NCI-H1048 (cell line): ENCODE measurements at places on chromosomes 7 and 10.

GRCh38 chr10:3033925-3034324 is 33.4 kb upstream of the PFKP start:
- DNase-seq = no peak

DNA sequence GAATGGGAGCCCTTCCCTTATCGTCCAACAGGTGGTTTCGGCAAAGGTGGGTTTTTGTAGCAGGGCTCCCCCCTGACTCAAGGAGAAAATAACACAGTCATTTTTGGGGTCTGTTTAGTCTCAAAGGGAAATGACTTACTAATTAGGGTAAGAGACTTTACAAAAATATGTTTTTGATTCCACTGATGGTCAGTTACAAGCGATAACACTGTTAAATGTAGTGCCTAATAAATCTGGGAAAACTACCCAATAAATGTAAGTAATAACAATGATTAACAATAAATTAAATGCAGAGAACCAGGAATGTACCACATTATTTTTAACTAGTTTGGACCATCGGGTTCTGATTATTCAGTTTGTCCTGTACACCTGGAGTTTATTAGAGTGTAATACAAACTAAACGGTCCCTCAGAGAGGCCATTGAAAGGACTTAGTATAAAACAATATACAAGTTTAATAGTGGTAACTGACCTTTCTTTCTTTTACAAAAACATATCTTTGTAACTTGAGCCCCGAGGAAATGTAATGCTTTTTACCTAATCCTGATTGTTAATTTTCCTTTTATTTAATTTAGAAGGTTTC is 216.2 kb upstream of the HABP2 start:
- DNase-seq = no peak

GRCh38 chr7:158209435-158209834 is 378.2 kb downstream of the PTPRN2 start:
- DNase-seq = no peak

- DNase-seq = no peak
Observed at GRCh38 chr10:46536781-46537180, 19.7 kb downstream of the GPRIN2 start.

DNA sequence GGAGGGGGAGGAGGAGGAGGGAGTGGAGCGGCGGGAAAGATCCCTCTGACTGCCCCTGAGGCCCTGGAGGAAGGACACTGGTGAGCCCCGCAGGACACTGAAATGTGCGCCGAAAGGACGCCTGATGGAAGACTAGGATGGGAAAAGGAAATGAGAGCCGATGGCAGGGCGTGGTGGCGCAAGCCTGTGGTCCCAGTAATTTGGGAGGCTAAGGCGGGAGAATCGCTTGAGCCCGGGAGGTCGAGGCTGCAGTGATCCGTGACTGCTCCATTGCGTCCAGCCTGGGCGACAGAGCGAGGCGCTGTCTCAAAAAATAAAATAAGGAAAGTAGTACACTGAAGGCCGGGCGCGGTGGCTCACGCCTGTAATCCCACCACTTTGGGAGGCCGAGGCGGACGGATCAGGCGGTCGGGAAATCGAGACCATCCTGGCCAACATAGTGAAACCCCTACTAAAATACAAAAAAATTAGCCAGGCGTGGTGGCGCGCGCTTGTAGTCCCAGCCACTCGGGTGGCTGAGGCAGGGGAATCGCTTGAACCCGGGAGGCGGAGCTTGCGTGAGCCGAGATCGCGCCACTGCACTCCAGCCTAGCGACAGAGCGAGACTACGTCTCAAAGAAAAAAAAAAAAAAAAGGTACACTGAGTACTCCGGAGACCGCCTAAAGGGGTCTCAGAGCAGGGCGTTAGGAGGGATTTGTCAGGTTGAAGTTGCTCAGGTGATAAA is 561 bp upstream of the HNRNPF start:
- DNase-seq = no peak

- no peak for DNase-seq
Observed at GRCh38 chr10:45490277-45490676, 116.3 kb downstream of the ALOX5 start.

DNA sequence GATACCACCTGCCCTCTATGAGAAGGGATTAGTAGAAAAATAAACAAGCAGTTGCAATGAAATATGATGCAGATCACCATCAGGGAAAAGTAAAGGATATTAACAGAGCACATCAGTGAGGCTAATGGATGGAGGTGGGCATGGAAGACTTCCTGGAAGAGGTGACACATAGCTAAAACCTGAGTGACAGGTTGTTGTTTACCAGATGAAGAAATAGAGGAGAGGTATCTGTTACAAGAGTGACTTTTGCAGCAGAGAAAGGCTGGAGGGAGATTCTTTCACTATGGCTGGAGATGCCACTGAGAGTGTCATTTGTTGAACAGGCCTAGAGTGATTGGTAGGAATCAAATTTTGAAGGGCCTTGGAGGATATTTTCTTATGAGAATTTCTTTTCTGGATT is 646.2 kb downstream of the GATA3 start:
- no peak for DNase-seq

- DNase-seq = no peak
Observed at GRCh38 chr10:31129880-31130405, 98.3 kb upstream of the ZNF438 start.

DNA sequence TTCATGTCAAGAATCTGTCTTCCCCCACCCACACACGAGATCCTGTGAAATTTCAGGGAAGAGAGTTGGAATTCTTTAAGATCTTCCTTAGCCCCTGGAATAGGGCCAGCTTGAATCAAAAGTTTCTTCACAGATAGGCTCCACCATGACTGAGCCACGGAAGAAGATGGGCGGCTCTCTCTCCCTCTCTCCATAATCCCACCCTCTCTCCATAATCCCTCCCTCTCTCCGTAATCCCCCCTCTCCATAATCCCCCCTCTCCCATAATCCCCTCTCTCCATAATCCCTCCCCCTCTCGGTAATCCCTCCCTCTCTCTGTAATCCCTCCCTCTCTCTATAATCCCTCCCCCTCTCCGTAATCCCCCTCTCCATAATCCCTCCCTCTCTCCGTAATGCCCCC is 20.4 kb downstream of the SHH start:
- no peak for DNase-seq

DNA sequence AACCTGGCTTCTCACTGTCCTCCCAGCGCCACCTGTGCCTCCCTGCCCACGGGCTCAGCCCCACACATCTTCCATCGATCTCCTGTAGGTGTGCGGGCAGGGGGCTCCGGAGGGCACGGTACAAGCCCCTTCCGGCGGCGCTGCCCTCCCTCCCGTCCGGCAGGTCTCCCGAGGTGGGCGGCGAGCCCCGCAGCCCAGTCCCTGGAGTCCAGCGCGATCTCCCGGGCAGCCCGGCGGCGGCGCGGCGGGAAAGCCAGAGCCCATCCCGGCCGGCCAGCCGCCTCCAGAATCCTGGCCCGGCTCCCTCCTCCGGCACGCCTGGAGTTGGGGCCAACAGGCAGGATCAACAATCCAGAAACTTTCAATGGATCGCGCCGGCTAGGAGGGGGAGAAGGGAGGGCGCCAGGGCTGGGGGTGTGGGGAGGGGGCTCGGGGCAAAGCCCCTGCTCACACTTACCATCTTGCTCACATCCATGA is 100.1 kb downstream of the HIP1 start:
- DNase-seq = no peak

DNA sequence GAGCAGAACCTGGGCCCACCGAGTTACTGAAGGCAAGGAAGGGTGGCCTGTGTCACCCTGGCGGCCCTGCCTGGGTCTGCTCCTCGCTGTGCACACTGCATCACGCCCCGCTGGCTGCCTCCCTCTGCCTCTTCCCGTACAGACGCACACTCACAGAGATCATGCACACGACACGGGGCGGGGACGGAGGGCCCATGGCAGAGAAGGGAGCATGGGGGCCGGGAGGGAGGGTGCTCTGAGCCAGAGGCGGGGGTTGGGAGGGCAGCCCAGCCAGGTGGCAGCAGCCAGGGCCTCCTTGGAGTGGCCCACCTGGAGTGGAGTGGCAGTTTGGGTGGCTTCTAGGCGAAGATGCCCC is 16.6 kb downstream of the BUD23 start:
- no peak for DNase-seq

DNA sequence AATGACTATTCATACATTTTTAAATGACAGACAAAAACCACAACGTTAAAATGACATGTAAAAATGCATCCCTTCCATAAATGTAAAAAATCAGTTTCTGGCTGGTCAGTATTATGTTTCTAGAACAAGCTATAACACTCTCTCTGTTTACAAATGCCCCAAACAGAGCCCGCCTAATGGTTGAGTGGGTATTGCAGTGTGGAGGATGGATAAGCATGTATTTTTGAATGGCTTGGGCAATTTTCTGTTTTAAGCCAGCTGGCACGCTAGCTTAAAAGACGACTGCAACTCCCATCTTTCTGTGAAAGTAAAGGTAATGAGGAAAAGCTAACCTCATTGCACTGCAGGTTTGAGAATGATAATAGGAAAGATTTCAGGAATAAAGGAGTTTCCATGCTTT is 430.7 kb downstream of the PARD3 start:
- DNase-seq = no peak

- DNase-seq = no peak
Observed at GRCh38 chr10:50740293-50740648, 535 bp downstream of the ASAH2B start.

GRCh38 chr10:46293832-46294640 is 7.2 kb downstream of the ANTXRL start:
- no peak for DNase-seq

DNA sequence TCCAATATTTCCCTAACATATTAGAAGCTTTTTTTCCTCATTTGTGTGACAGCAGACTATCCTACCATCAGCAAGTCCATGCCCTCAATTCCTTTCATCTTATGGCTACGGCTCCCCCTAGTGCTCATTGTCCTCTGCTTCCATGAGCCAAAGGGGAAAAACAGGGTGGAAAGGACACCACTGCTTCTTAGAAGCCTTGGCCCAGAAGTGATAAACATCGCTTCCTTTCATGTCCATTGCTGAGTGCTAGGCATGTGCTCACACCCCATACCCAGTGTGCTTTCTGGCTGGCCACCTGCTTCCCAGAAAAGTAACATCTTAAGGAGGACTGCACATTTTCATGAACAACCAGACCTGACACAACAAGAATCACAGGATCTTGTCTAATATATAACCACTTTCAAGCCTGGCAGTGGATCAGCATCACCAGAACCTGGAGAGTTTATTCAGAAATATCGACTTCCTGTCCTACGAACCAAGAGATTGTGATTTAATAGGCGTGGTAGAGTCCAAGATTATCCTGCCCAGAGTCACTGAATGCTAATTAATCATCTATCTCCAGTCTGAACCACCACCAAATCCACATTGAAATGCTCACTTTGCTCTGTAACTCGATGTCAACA is 650.5 kb upstream of the SORCS1 start:
- peak; percentile 7 for DNase-seq

DNA sequence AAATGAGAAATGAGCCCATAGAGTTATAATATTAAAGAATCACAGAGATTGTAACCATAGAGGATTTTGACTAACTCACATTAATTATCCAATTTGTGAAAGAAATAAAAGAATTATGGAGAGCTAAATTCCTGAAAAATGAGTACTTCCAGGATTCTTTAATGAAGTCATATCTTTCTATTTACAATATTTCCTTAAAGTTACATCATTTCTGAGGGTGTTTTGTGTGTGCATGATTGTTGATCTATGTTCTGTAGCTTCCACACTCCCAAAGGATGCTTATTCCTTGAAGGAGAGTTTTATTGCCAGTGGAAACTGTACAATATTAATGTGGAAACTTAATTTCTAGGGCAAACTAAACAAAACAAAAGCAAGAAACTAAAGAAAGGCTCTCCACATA is 299.6 kb downstream of the MDFIC start:
- DNase-seq = no peak

GRCh38 chr10:124249196-124249595 is 155.8 kb upstream of the CHST15 start:
- DNase-seq = no peak

GRCh38 chr7:158568974-158569857 is 18.4 kb downstream of the PTPRN2 start:
- no peak for DNase-seq

- DNase-seq = no peak
Observed at GRCh38 chr7:25913598-25914224, 238.3 kb upstream of the NFE2L3 start.

DNA sequence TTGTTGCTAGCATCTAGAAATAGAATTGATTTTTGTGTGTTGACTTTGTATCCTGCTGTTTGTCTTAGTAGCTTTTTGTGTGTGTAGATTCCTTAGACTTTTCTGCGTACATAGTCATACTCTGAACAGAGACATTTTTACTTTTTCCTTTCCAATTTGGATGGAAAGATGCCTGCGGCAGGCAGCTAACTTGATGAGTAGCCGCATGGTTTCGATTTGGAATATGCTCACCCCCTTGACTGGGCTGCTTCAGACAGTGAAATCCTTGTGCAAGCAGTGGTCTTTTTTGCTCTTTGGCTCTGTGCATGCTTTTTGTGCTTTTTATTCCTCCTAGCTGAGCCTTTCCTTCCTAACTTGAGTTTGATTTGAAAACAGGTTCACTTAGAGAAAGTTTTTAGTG is 71.8 kb downstream of the HHEX start:
- no peak for DNase-seq

- no peak for DNase-seq
Observed at GRCh38 chr7:102981451-102981850, 68.7 kb downstream of the LRRC17 start.

GRCh38 chr10:31353574-31353973 is 34.6 kb downstream of the ZEB1 start:
- DNase-seq = no peak

DNA sequence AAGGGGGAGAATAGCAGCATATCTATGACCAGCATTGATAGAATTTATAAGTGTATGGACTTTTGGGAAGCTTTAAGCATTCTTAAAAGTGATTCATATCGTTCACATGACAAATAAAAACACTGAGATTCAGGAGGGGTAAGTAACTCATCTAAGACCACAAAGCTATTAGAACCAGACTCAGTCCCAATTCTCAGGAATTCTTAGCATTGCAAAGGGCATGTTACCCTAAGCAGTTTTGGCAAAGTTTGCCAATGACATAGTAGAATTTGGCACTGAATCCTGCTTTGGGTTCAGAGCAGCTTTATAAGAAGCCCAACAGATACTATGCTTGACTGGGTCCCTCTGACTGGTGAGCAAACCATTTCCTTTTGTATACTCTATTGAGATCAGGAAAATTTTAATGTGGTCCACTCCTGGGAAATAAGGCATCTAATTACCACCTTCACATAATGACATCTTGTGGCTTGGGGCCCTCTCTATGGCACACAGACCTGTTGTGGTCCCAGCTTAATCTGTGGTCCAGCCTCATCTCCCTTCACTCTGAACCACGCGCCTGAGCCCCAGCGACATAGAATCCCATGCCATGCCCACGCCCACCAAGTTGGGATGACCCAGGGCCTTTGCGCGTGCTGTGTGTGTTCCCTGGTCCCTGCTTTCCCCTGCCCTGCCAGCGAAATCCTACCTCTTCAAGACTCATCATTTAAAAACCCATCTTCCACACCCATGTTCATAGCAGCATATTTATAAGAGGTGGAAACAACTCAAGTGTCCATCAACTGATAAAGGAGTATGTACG is 37.5 kb upstream of the DOCK1 start:
- no peak for DNase-seq

GRCh38 chr7:6221340-6222319 is 50.8 kb downstream of the CYTH3 start:
- no peak for DNase-seq
